ENCODE measurements at places on chromosomes 7 and 10. TPM values are rescaled to one million over a fixed set of nuclear protein-coding genes. Genes with fewer than 3 reads are reported as not detected.

Gene FKBP9
- total RNA-seq = 0.62 TPM

Gene ADAM12
- not detected for total RNA-seq

Gene KCNH2
- total RNA-seq = 0.17 TPM

- peak; percentile 87 for DNase-seq
Observed at GRCh38 chr7:102415685-102416225, 17.6 kb upstream of the ORAI2 start.

DNA sequence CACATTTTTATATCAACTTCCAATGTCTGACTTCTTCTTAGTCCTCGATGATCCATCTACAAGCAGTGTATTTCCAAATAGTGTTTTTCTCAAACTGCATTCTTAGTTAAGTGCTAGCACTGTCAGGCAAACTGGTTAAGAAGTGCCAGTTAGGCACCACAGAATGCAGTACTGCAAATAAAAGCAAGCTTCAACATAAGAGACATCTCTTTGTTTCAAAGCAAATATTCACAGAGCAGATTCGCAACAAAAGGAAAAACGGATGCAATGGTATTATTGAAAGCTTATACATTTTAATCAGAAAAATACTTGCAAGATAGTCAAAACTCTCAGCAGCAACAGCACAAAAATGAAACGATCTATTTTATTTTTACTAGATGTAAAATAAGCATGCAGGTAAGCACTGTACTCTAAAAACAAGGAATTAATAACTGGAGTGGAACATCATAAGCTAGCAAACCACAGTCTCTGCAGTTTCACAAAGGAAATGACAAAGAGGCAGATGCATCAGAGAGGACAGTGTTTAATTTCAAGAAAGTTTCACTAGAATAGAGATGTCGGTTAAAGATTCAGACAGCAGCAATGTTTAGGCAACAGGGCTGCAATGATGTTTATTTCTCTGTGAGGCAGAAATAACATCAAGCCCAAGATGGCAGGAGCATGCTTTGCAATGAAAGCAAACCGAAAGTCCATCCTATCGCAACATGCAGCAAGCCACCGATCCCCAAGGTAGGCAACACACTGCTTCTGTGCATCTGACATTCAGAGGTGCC, 82.0 kb downstream of the FGFR2 start:
- DNase-seq = no peak

- no peak for DNase-seq
Observed at GRCh38 chr7:151461942-151462230, 21.9 kb upstream of the CRYGN start.

Gene MGMT
- total RNA-seq = 24.6 TPM

Gene IPMK
- total RNA-seq = 5.6 TPM

Gene SGCE
- 0.83 TPM for total RNA-seq

DNA sequence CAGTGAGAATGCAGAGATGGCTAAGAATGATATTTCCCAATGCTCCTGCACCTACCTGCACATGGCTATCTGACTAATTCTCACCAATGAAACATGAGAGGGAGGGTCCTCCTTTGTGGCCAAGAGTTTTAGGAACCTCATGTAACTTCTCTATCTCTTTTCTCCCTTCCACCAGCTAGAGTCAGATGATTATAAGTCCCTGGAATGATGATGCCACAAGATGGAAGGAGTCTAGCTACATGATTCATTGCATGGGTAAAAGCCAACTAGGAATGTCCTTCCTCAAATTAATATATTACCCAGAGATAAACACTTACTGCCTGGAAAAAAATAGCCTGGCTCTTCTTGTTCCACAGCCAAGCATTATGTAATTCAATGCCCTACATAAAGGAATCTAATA, 55.1 kb upstream of the AASS start:
- no peak for DNase-seq
